ENCODE measurements at places on chromosomes 4 and X. TPM values are rescaled to one million over a fixed set of nuclear protein-coding genes. Genes with fewer than 3 reads are reported as not detected.

DNA sequence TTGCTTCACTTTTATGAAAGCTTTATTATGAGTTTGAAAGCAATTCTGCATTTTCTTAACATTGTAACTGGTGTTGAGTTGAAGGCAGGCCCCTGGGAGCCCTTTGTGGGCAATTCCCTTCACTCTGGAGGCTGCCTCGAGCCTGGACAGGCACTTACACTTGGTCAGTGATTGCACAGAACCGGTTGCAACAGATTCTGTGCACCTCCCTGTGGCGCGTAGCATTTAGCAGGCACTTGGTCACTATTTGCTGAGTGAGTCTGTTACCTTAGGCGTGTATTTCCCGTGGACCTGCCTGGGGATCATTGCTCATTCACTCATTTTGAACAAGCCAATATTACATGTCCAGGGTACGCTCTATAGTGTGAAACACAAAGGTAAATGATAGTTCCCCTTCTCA, 80.4 kb downstream of the PTTG2 start:
- no peak for DNase-seq

- no peak for DNase-seq
Observed at GRCh38 chrX:154540897-154541535, 5.6 kb downstream of the G6PD start.

GPM6B gene
- 0.43 TPM for total RNA-seq

DNA sequence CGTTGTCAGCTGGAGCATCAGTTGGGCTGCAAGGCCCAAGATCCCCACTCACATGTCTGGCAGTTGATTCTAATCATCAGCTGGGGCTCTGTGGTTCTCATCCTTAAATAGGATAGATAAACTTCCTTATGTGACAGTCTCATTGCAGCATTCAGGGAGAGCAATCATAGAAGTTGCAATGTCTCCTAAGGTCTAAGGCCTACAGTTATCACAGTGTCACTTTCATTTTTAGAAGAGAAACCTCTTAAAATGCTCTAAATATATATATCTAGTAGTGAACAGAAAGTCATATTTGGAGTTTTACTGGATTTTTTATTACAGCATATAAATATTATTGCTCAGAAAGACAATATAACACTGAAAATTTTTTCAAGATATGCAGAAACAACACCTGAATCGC, 226.0 kb upstream of the PPP1R2C start:
- DNase-seq: no peak

- DNase-seq: peak; percentile 86
Observed at GRCh38 chr4:121789960-121790829, 10.9 kb upstream of the EXOSC9 start.

DNA sequence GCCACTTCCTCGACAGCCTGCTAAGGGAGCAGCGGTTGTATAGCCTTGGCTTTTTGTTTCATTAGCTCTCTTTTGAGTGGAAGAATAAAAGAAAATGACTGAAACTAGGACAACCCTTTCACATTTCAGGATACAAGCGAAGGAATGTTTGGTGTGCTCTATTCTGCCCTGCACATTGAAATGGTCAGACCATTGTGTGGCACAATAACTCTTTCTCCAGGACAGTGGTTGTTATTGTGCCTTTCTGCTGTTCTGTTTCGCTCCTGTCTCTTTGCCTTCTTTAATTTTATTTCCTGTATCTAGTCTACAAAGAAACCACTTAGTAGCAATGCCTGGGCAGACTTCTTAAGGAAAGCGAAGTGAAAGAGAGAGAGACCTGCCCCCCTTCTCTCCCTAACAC, 473.7 kb downstream of the GBA3 start:
- no peak for DNase-seq

TMSB4X gene
- total RNA-seq: 20.4 TPM

GRCh38 chr4:168551211-168551610, 54.4 kb downstream of the PALLD start:
- DNase-seq: peak; percentile 82
